Peyer's patch (tissue), 4 donors: ENCODE measurements at places on chromosomes 16 and 17.

GRCh38 chr17:61323003-61323908 is 76.4 kb upstream of the TBX2 start:
- no peak for DNase-seq

DNA sequence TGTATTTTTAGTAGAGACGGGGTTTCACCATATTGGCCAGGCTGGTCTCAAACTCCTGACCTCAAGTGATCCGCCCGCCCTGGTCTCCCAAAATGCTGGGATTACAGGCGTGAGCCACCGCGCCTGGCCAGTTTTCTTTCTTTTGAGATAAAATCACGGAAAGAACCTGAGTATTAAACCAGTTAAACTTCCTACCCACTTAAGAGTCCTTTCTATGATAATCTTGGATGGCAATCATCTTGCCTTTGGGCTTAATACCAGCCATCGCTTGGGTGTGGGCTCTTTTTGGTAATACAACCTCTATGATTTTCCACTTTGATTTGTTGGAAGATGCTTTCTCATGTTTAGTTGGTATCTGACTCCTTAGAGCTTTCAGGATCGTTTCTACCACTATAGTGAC is 24.0 kb downstream of the PITPNC1 start:
- no peak for DNase-seq

GRCh38 chr17:63694229-63694949 is 5.5 kb downstream of the LIMD2 start:
- DNase-seq = no peak

DNA sequence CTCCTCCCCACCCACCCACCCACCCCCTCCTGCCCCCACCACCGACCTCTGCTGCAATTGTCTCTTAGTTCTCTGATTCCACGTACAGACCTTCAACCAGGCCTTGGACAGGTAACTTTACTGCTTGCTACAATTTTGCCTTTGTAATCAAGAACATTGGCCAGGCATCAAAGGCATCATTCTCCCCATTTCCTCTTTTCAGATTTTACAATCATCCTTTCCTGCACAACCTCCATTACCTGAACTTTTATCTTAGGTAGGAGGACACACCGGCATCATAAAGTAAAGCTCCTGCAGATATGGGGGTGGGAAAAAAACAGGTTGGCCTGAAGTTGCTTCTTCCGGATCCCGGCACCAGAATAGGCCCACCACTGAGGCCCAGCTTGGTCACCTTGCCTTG is 25.7 kb upstream of the SUPT4H1 start:
- DNase-seq = no peak

- DNase-seq = no peak
Observed at GRCh38 chr16:61544165-61544564, 492.1 kb downstream of the CDH8 start.

DNA sequence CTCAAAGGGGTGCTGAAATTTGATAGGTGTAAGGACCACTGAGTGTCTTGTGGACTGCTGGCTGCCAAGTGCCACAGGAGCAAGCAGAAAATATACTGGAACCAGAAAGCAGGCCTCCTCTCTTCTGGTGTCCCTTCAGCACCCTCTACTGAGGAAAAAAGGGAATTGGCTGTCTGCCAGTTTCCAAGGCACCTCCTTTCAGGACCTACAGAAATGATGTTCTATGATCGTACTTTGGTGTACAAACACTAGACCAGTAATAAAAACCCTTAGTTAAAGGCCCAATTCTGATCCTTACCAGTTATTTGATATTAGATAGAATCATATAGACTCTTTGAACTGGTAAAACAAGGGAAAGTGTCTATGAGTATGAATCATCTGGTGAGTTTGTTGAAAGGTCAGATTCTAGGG is 35.8 kb upstream of the BCAS3 start:
- DNase-seq = peak; percentile 74

DNA sequence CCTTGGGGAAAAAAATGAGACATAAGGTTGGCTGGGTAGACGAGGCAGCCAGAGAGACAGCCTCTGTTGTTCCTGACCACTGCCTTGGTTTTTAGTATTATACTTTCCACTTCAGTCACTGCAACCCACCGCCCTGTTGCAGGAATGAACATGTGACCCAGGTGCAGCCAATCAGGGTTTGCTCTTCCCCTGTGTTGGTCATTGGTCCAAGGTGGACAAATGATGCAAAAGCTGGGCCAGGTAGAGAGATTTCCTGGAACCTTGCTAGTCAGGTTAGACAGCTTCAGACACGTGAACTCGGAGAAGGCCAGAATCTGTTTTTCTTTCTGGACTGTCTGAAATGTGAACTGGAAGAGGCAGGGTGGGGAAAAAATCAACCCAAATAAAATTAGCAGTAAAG is 452.4 kb upstream of the RBFOX1 start:
- DNase-seq = no peak

DNA sequence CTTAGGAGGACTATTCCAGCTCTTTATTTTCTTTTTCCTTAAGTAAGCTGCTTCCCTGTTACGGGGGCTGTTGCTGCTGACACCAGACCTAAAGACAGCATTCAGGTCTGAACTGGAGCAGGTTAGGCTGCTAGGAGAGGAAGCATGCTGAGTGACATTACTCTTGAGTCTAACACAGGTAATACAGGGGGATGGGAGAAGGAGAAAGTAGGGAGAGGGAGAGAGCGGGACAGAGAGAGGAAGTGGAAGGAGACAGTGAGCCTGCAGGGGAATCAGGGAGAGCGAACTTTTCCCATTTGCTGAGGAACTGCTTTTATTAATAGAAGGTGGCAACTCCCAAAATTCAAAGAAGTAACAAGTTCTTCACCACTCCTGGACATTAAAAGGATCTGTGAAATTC is 130.9 kb downstream of the PARN start:
- DNase-seq = no peak

GRCh38 chr17:48545539-48545938 is 630 bp upstream of the HOXB2 start:
- DNase-seq = no peak

DNA sequence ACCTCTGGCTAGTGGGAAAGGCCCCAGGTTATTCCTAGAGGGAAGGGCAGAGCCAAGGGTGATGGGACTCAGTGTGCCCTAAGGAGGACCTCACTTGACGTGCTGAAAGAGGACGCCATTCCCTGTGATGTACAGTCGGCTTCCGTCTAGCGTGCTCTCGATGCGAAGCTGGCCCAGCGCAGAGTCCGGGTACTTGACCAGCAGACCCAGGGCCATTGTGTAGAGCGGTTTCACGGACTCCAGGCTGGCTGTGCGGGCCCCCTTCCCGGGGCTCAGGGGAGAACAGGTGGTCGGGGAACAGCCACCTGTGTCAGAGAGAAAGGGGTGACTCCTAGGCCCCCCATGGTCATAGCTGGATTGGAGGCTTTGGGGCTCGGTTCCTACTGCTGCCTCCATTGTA is 19.9 kb downstream of the PLEKHG4 start:
- no peak for DNase-seq

DNA sequence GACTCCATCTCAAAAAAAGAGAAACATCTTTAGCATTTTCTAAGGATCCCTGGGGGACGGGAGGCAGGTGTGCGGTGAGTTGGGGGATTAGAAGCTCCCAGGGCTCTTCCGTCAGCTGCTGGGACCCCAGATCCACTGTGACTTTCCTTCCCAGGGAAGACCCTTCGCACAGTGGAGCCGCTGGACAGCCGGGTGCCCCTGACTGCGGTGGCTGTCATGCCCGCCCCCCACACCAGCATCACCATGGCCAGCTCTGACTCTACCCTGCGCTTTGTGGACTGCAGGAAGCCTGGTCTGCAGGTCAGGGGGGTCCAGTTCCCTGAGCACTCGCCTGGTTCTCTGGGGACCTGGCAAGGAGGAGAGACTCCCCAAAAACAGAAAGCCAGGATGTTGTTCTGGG is 7.3 kb upstream of the SERPINF2 start:
- no peak for DNase-seq

DNA sequence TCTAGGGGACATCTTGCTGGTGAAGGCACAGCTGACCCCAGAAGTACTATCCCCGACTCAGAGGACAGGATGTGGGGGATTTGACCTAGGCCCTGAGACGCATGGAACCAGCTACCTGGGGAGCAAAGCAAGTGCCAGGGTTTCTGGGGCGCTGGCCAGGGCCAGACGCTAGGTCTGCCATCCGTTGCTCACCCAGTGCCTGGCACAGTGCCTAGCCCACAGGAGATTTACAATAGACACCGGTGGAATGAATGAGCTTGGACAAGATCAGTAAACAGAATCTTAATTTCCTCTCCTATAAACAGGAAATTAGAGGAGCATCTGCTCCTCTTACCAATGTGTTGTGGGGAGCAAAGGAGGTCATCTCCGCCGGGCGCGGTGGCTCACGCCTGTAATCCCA is 5.0 kb downstream of the RPRML start:
- DNase-seq = no peak

GRCh38 chr16:3646348-3646920 is 8.1 kb upstream of the DNASE1 start:
- DNase-seq = peak; percentile 81

DNA sequence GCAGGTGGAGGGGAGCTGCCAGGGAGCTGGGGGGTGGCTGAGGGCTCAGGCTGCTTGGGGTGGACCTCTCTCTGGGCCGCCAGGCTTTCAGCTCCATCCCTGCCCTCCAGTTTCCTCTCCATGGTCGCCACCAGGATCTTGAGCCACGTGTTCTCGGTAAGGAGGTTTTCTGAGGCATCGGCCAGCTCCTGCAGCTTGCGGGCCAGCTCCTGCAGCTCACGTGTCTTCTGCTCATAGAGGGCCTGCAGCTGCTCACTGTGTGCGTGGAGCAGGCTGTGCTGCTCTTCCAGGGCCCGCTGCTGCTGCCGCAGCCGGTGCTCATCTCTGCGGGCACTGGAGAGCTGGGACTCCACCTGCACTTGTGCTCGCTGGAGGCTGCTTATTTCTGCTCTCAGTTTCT is 11.0 kb downstream of the SNN start:
- DNase-seq = no peak

DNA sequence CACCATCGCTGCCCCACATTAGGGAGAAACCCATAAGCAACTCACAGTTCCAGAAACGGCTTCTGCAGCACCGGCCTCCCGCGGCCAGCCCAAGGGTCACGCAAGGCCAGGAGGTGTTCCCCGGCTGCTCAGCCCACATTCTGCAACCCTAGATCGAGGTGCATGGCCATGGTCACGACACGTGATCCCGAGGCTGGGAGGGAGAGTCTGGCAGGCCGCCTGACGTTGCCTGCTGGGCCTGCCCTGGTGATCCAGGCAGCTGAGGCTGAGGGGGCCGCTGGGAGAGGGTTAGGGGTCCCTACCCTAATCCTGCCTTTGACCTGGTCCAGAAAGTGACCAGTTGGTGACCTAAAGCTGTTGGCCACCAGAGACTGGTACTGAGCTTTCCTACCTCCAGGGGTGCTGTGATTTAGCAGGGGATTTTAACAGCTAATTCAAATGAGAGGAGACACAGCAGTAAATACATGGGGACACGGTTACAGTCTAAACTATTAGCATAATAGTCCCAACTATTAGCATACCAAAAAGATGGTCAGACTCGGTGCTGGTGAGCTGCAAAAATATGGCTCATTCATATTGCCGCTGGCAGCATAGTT is 97.4 kb upstream of the CIBAR2 start:
- DNase-seq = no peak

DNA sequence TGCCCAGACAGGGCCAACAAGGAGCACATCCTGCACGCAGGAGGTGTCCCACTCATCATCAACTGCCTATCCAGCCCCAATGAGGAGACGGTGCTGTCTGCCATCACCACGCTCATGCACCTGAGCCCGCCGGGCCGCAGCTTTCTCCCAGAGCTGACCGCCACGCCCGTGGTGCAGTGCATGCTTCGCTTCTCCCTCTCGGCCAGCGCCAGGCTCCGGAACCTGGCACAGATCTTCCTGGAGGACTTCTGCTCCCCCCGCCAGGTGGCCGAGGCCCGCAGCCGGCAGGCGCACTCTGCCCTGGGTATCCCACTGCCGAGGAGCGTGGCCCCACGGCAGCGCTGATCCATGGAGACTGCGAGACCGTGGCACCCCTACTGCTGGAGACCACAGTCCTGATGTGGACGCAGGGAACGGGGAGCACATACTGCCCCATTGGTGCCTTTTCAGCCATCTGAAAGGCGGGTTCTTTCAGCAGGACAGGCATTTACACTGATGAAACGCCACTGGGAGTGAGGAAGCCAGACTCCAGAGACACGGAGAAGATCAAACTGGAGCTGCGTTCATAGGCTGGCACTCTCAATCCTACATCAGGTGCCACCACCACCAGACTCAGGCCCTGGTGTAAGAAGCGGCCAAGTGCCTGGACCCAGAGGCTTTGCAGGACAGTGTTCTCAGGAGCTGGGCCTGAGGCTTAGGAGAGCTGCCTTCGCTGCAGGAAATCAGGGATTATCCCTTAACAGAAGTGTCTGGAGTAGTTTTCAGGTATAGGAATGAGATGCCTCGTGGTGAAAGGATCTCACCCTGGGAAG is 2.6 kb downstream of the NT5C start:
- DNase-seq = no peak

DNA sequence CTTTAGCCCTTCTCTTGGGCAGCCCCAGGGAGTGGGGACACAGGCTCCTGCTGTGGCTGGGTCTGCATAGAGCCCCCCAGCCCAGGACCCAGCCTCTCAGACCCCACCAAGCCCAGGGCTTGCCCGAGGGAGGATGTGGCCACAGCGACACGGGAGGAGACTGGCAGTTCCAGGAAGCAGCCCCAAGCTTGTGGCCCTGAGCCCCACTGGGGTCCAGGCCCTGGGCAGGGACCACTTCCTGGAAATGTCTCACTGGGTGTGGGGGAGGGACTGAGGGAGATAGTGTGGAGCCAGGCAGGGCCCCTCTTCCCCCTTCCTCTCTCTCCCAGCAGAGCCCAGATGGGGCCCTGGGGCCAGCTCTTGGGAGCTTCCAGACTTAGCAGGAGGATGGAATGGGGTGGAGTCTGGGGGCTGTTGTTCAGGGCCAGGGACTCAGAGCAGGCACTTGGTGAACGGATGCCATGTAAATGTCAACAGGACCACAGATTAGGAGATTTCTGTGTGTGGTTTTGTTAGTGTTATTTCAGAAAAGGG is 35.3 kb downstream of the ADGRG5 start:
- peak; percentile 19 for DNase-seq

GRCh38 chr17:58911741-58912343 is 156.2 kb downstream of the PPM1E start:
- DNase-seq = no peak

DNA sequence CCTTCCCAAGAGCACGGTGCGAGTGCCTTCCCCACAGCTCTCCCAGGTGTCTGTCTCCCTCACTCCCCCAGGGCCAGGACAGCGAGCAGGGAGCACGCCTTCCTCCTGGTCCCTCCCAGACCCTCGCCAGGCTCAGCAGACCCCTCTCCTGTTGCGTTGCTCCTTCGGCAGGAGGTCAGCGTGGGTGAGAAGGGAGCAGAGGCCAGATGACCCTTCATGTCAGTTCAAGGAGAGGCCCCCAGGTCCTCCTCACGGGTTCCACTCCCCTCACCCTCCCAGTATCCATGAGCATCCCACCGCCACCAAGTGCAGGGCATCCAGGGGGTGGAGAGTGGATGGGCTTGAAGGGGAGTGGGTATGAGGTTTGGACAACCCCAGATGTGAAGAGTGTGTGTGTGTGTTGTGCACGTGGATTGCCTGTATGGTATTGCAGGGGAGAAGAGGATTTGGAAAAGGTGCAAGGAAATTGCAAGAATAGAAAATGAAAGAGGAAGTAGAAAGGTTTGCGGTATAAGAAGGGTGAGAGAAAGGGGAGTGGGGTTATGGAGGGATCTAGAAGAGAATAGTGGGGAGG is 17.7 kb downstream of the SGCA start:
- no peak for DNase-seq

GRCh38 chr17:77579682-77580081 is 378.8 kb upstream of the TNRC6C start:
- no peak for DNase-seq
